EL (cell line): ENCODE measurements at places on chromosomes 7 and 10.

DNA sequence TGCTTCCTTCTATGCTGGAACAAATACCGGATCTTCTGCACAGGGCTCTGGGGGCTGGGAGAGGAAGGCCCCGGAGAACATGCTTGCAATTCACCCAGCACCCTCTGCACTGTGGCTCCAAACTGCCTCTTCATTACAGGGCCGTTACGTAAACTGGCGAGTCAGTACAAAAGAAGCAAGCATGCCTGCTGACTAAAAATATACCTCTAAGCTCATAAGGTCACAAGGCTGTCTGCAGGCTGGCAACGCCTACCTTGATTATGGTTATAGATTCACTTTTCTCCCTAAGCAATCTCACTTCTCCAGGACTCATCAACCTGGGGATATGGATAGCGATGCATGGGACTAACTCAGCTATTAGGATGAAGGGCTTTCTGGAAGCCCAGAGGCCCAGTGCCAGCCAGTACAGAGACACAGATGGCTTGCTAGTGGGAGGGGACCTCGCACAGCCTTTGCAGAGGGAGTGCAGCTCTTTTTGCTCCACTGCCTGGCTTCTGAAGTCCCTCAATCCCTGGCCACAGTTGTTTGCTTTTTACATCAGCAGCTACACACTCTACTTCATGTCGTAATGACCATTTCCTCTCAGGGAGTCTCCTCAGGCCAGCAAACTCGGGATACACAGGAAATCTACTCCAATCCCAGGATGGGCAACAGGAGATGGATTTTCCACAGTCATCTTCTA is 96.1 kb downstream of the SH3PXD2A start:
- peak; percentile 71 for DNase-seq

DNA sequence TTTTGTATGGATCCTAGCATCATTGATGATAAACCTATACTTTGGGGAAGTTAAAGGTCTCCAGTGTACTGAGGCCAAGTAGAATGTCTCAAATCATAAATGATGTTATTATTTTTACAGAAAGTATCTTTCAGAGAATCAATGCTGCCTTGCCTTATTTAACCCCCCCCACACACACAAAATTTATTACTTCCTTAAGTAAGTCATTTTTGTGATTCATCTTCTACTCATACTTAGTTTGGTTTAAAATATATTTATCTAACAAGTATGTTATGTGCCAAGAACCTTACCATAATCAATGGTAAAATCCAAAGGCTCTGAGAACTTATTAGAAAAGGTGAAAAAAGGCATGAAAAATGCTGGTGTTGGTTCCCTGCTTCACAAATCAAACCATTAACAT is 18.8 kb upstream of the CLDN12 start:
- DNase-seq: peak; percentile 56

- peak; percentile 87 for DNase-seq
Measured at GRCh38 chr10:3825862-3826351, 40.9 kb upstream of the KLF6 start.

DNA sequence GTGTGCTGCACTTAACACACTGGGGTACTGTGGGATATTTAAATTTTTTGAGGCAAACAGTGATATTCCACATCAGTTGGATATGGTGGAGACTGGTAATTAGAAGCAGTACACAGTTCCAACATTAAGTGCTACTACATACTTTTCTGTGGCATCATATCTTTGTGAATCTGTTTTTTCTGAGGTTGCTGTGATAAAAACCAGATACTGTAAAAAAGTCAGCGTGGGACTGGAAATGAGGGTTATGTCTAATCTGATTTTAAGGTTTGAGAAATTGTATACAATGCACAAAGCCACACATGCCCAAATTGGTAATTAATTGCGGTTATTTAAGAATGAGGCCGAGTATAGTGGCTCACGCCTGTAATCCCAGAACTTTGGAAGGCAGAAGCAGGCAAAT is 41.2 kb downstream of the TBC1D12 start:
- no peak for DNase-seq

DNA sequence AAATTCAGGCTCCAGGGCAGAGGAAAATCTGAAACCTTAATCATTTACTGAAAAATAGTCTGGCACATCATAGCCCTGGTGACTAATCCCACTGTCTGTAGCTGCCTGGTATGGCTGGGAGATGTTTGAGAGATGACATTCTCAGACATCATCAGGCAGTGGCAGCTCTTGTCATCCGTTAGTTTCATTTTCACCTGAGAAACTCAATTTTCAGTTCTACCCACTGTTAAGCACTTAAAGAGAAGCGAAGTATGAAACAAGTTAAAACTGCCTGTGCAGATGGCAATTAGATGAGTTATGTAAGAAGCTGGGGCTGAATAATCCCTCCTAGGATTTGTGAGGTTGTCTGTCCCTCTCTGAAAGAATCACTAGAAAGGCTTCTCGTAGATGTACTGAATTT is 150.2 kb downstream of the NSUN6 start:
- DNase-seq: peak; percentile 59

GRCh38 chr10:24984906-24985305 is 31.1 kb downstream of the ENKUR start:
- DNase-seq: no peak

DNA sequence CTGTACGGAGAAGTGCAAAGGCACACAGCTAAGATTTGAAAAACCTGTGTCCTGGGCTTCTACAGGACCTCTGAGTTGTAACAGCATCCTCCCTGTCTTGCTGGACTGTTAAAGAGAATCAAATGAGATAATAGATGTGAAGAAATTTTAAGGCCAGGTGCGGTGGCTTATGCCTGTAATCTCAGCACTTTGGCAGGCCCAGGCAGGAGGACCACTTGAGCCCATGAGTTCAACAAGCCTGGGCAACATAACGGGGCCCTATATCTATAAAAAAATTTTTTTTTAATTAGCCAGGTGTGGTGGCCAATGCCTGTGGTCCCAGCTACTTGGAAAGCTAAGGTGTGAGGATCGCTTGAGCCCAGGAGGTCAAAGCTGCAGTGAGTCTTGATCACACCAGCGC is 2.9 kb upstream of the ARHGAP21 start:
- no peak for DNase-seq

- DNase-seq: no peak
Measured at GRCh38 chr10:96651998-96652431, 65.2 kb upstream of the TM9SF3 start.

- no peak for DNase-seq
Measured at GRCh38 chr10:70588859-70589570, 13.5 kb downstream of the PRF1 start.

GRCh38 chr7:37545619-37546534 is 97.2 kb upstream of the ELMO1 start:
- DNase-seq: no peak

- DNase-seq: peak; percentile 72
Measured at GRCh38 chr10:116733566-116733965, 8.8 kb downstream of the HSPA12A start.

DNA sequence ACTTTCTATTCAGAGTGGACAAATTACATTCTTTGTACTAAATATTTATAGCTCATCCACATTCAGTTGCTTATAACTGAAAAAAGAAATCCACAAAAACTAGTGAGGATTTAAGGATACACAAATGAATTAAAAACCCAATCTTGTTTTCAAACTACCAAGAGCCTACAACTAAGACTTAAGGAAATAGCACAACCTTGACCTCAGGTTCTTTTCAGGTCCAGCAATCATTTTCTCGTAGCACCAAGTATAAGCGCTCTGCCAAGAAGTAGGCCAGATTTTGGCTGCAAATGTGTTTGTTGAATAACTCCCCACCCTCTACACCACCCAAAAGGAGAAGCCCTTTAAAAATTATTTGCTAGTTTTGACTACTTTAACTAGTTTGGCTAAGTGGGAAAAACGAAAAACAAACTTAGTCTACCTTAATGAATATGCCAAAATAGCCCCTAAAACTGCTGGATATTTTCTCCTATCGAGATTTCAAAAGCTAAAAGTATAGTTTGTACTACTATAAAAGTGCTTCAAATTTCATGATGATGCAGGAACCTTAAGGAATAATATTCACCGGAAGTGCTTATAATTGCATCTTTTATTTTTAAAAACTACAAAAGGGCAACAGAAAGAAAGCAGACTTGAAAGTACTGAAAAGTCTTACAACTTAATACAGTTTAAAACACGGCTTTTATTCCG is 2.7 kb upstream of the KMT2E start:
- DNase-seq: peak; percentile 33

DNA sequence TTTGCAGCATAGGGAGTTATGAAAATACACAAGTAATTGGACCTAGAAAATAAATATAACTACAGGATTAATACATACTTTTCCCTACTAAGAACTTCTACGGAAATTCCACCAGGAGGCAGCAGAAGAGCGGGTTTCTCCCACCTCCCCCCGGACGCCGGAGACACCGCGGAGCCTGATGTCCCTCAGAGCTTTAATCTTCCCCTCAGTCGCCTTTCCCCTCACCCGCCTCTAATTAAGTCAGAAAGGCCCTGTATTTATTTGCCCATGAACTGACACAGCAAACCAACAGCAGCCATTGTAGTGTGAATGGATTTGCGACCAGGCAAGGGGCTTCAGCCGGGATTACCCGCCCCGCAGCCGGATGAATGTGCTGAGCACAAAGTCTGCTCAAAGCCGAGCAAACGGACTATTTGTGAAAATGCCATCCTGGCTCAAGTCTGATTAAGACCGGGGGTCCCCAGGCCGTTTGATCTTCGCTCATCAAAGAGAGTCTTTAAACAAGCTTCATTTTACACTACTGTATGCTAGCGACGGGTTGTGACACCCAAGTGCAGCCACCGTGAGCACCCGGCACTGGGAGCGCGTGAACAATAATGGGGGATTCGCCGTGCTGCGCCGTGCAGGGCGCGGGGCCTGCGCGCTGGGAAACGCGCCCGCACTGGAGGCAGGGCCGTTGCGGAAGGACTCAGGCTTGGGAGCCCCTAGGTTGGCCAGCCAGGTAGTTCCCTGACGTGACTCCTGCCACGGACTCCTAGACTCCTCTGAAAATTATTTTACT is 5.6 kb upstream of the DKK1 start:
- peak; percentile 76 for DNase-seq

DNA sequence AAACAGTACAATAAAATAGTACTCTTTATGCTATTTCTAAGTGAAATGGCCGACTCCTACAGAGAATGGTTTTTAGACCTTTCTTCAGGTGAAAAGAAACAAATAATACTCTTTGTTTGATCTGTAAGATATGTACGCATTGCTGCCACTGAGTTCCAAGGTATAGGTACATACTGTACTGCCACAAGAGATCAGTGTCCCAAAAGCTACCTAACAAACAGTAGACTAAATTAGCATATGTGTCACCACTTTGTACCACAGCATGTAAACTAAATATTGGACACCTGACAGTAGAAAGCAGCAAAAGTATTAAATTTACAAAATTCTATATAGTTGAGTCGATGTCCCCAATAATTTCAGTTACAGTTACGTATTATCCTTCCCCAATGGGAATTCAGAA is 14.4 kb downstream of the MTPN start:
- no peak for DNase-seq

GRCh38 chr10:28120043-28120749 is 121.3 kb upstream of the ODAD2 start:
- no peak for DNase-seq

GRCh38 chr10:78371136-78371535 is 337.5 kb downstream of the RPS24 start:
- DNase-seq: no peak
